Osteoblast (primary cell): ENCODE measurements at places on chromosomes 2 and 18. TPM values are rescaled to one million over a fixed set of nuclear protein-coding genes. Genes with fewer than 3 reads are reported as not detected.
A peak's percentile ranks its signal among the peaks of the same experiment; 100 is the strongest.

PRSS56 gene
- not detected in 2 replicates for total RNA-seq

GRCh38 chr18:56538746-56539145, 99.6 kb downstream of the TXNL1 start:
- H3K4me3 ChIP-seq, result no peak overlapping the region
- no peak overlapping the region for H3K27ac ChIP-seq
- no peaks in the 10 kb centered on the region for H3K36me3 ChIP-seq
- no peak for DNase-seq

DNA sequence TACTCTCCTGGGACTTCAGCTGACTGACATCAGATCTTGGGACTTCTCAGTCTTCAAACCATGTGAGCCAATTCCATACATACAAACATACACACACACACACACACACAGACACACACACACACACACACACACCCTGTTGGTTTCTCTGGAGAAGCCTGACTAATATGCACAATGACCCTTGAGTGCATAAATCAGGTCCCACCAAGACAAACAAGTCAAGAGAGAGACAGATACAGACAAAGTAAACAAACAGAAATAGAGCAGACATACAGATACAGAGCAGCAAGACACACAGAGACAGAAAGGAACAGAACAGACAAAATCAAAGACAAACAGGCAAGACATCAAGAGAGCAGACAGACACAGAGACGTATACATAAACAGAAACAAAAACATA, 43.8 kb upstream of the DDX18 start:
- no peak for DNase-seq
- no peaks in the 10 kb centered on the region for H3K36me3 ChIP-seq
- no peaks in the 10 kb centered on the region for H3K27me3 ChIP-seq
- no peaks in the 10 kb centered on the region for H3K4me1 ChIP-seq
- H3K4me3 ChIP-seq, result no peak overlapping the region

BOK gene
- 33.3 and 41.3 TPM in 2 replicates for total RNA-seq

- H3K4me1 ChIP-seq, result peaks cover 4% of the 10 kb centered on the region
- H3K27ac ChIP-seq, result no peak overlapping the region
- DNase-seq, result peak; percentile 54
- H3K4me3 ChIP-seq, result peak overlapping the region; percentile 75
- peaks cover 76% of the 10 kb centered on the region for H3K27me3 ChIP-seq
- H3K36me3 ChIP-seq, result no peaks in the 10 kb centered on the region
These were observed 1.5 kb downstream of the HOXD1 start for GRCh38 chr2:176189681-176190641.

DAPL1 gene
- 0.29 TPM in 1 of 2 replicates, not detected in the other for total RNA-seq

UGT1A4 gene
- total RNA-seq, result not detected in 2 replicates

CCDC195 gene
- not detected in 2 replicates for total RNA-seq

DNA sequence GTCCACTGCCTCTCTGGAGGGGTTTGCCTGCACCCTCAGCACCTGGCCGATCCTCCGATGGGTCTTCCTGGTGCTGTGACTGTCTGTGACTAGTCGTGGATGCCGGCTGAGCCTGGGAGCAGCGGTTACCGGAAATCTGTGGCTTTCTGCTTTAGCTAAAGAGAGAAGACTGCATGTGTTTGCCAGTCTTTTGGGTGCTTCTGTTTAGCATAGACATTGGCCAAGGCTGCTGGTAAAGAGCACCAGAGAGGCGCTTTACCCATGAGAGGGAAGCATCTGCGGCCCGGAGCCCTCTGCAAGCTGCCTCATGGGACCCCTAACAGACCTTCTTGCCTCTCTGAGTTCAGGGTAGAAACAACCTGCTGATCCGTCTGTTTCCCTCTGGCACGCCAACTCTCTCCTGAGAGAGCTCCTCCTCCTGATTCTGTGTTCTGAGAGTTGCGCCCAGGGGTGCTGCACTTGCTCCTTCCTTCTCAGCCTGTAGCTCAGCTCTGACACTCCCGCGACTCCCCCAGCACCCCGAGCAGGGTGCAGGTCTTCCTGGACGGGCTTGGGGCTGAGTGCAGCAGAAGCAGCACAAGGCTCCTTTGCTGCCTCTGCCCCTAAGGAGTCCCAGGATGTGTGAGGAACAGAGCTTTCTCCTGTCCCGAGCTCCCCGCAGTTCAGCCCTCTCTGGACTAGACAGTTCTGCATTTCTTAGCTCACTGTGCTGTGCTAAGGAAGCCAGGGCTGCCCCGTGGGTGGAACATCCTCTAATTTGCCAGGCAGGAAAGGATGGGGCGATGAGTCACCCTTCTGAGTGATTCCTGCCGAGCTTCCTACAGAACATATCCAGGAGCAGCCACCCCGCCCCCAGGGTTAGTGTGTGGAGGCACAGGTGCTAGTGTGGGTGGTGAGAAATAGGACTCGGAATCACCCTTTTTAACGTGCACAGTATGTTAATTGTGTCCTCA, 203.2 kb downstream of the SH3RF3 start:
- H3K4me1 ChIP-seq, result peaks cover 72% of the 10 kb centered on the region
- H3K4me3 ChIP-seq, result peak overlapping the region; percentile 64
- peak; percentile 95 for DNase-seq
- no peaks in the 10 kb centered on the region for H3K27me3 ChIP-seq
- H3K36me3 ChIP-seq, result no peaks in the 10 kb centered on the region
- peak overlapping the region; percentile 93 for H3K27ac ChIP-seq

DNA sequence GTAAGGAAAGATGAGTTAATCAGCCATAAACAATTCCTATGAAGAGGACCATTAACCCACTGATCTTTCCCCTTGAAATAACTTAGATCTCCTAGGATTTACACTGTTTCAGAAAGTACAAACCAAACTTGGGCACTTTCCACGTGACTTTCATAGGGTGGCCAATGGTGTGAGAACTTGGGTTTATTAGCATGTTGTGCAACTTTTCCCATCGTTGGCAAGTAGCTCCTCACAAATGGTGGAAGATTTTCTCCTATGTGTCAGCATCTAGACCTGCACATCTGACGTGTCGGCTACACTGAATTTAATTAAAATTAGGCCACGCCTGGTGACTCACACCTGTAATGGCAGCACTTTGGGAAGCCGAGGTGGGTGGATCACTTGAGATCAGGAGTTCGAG, 116.3 kb downstream of the GALNT1 start:
- peaks cover 79% of the 10 kb centered on the region for H3K36me3 ChIP-seq
- no peak overlapping the region for H3K4me3 ChIP-seq
- H3K27me3 ChIP-seq, result no peaks in the 10 kb centered on the region
- DNase-seq, result no peak

DNA sequence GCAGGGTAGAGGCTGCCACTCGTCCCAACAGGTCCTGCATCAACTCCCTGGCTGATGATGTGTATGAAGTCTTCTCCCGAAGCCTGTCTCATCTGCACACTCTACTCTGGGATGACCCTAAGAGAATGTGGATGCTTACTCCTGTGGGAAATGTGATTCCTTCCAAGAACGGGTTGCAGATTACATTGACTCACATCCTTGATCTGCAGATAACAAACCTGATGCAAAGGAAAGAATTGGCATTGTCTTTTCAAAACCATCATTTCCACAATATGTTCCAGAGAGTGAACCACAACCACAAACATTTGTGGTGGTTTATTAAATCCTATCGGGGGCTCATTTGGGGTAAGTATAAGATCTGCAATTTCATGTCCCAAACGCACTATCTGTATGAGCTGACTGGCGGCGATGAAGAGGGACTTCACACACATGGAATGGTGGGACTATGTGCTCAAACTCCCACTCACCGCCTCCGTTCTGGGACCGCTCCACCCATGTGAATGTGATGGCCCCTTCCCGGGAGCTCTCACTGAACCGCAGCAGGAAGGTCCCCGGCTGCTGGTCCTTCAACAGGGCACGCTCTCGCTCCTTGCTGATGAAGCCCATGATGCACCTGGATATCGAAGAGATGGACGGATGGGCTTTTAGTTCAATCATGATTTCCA, 35.5 kb downstream of the STAT1 start:
- H3K27me3 ChIP-seq, result no peaks in the 10 kb centered on the region
- H3K4me3 ChIP-seq, result no peak overlapping the region
- peaks cover 15% of the 10 kb centered on the region for H3K4me1 ChIP-seq
- peaks cover 100% of the 10 kb centered on the region for H3K36me3 ChIP-seq
- H3K27ac ChIP-seq, result peak overlapping the region; percentile 15

GPR155 gene
- 3.5 and 4.3 TPM in 2 replicates for total RNA-seq

DNA sequence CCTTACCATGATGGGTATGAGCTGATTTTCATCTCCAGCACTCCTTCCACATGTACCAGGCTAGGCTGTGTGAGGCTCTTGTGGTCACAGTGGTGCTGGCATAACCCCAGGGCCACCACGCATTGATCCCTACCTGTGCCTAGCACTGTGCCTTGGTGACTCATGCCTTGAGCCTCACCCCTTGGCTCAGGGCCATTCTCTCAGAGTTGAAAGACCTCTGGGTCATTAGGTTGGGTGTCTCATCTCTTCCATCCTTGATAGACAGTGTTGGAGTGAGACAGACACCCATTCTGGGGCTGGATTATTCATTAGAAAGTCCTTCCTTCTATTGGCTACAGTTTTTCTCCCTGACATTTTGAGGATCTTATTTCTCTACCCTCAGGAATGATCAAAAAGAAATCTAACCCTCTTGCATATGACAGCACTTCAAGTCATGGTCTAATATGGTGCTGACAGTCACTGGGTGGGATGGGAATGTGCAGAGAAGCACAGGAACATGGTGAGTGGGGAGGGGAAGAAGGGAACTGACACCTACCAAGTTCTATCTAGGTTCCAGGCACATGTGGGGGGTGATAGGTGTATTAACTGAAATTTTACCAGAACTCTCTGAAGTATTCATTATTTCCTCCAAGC, 41.3 kb downstream of the DYSF start:
- DNase-seq, result no peak
- H3K36me3 ChIP-seq, result no peaks in the 10 kb centered on the region
- peaks cover 15% of the 10 kb centered on the region for H3K4me1 ChIP-seq
- H3K27ac ChIP-seq, result no peak overlapping the region
- no peak overlapping the region for H3K4me3 ChIP-seq

- H3K36me3 ChIP-seq, result no peaks in the 10 kb centered on the region
- DNase-seq, result peak; percentile 77
- no peak overlapping the region for H3K4me3 ChIP-seq
- H3K27me3 ChIP-seq, result peaks cover 25% of the 10 kb centered on the region
These were observed 1.8 kb downstream of the CBLN2 start for GRCh38 chr18:72542342-72542741.

DNA sequence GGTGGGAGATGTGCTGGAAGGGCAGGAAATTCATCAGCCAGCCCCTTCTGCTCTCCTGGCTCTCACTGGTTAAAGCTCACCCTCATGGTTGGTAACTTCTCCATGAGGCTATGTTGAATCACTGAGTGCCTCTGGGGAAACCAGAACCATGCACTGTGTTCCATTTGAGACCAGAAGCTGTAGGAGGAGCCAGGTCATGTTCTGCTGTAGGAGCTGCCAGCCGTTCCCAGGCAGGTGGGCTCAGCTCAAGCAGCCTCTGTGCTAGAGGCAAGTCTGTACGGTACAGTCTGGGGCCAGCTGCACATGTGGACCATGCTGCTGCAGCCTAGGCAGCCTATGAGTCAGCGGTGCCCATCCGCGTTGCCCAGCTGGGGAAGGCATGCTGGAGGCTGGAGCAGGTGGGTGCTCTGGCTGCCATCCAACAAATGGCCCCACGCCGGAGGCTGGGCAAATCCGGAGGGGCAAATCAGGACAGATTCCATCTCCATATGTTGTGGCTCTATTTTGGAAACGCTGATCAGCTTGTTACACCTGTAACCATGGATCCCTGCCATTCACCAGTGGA, 22.0 kb upstream of the KCNF1 start:
- no peak overlapping the region for H3K27ac ChIP-seq
- H3K36me3 ChIP-seq, result no peaks in the 10 kb centered on the region
- no peak overlapping the region for H3K4me3 ChIP-seq
- peaks cover 45% of the 10 kb centered on the region for H3K27me3 ChIP-seq
- DNase-seq, result no peak

GRCh38 chr2:205496370-205496769, 185.9 kb upstream of the NRP2 start:
- H3K36me3 ChIP-seq, result no peaks in the 10 kb centered on the region
- H3K4me3 ChIP-seq, result no peak overlapping the region
- no peaks in the 10 kb centered on the region for H3K4me1 ChIP-seq
- H3K27ac ChIP-seq, result no peak overlapping the region

- no peak overlapping the region for H3K27ac ChIP-seq
- H3K4me1 ChIP-seq, result no peaks in the 10 kb centered on the region
- DNase-seq, result no peak
- H3K27me3 ChIP-seq, result no peaks in the 10 kb centered on the region
These were observed 12.1 kb upstream of the ERCC3 start for GRCh38 chr2:127305990-127306585.

CCDC74A gene
- 13.4 and 15.9 TPM in 2 replicates for total RNA-seq

EMILIN2 gene
- total RNA-seq, result 4.3 and 5.0 TPM in 2 replicates

GRCh38 chr2:231604685-231605606, 12.3 kb downstream of the TEX44 start:
- peak; percentile 100 for DNase-seq
- H3K36me3 ChIP-seq, result no peaks in the 10 kb centered on the region
- H3K4me3 ChIP-seq, result peak overlapping the region; percentile 75
- no peaks in the 10 kb centered on the region for H3K27me3 ChIP-seq

GRCh38 chr2:222671259-222672067, at the start of gene MOGAT1:
MOGAT1 (plus strand) TSS chr2:222671658; CDS start chr2:222671786, 128 bp downstream.
- H3K36me3 ChIP-seq, result no peaks in the 10 kb centered on the region
- peaks cover 7% of the 10 kb centered on the region for H3K4me1 ChIP-seq
- peak within 1 kb of the TSS; percentile 66 for H3K4me3 ChIP-seq
- no peak within 1 kb of the TSS for H3K27ac ChIP-seq
- DNase-seq, result peak; percentile 90
- peaks cover 10% of the 10 kb centered on the region for H3K27me3 ChIP-seq

EFEMP1 gene
- total RNA-seq, result 1,402 and 1,564 TPM in 2 replicates

AMER3 gene
- not detected in 2 replicates for total RNA-seq

- H3K4me3 ChIP-seq, result no peak overlapping the region
- peaks cover 20% of the 10 kb centered on the region for H3K4me1 ChIP-seq
- no peak for DNase-seq
These were observed 3.0 kb downstream of the MBD5 start for GRCh38 chr2:148023861-148024260.

GRCh38 chr2:219429958-219430606, 4.6 kb upstream of the SPEG start:
- H3K4me3 ChIP-seq, result no peak overlapping the region
- no peak overlapping the region for H3K27ac ChIP-seq
- H3K4me1 ChIP-seq, result peaks cover 16% of the 10 kb centered on the region
